ENCODE measurements at places on chromosomes 5 and 9. TPM values are rescaled to one million over a fixed set of nuclear protein-coding genes. Genes with fewer than 3 reads are reported as not detected.

GRCh38 chr9:100472788-100473275, at the start of gene TMEFF1:
Gene TMEFF1, plus strand, starts transcription at chr9:100473149. Its CDS starts 396 bp downstream, at chr9:100473545.
- DNase-seq = no peak

DNA sequence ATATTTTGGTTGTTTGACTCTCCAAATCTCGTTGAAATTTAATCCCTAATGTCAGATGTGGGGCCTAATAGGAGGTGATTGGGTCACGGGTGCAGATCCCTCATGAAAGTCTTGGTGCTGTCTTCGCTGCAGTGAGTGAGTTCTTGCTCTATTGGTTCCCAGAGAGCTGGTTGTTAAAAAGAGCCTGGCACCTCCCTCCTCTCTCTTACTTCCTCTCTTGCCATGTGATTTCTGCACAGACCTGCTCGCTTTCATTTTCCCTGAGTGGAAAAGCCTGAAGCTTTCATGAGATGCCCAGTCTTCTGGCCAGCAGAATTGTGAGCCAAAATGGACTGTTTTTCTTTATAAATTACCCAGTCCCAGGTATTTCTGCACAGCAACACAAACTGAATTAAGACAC, 221.6 kb downstream of the MAT2B start:
- DNase-seq = no peak

DNA sequence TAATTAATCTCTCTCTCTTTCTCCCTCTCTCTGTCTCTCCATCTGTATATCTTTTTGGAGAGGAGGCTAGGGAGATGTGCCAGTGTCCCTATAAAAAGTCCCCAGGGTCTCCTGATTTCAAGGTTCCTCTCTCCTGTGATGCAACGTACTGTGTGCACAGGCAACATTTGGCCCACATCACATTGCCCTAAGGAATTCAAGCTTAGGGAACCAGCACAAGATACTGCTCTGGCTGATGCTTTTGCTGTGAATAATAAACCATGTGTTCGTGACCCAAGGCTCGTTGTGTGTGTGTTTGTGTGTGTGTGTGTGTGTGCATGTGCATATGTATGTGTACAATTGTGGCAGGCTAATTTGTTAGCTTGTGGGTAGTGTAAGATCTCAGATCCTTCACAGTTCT, 9.7 kb downstream of the SPATA9 start:
- DNase-seq = no peak

- peak; percentile 60 for DNase-seq
These were observed 616 bp upstream of the ENC1 start for GRCh38 chr5:74640954-74641734.

- no peak for DNase-seq
These were observed 2.6 kb upstream of the UAP1L1 start for GRCh38 chr9:137074657-137075274.

- DNase-seq = no peak
These were observed 1384.3 kb upstream of the WWC1 start for GRCh38 chr5:166906991-166907713.

GRCh38 chr5:56684159-56684558, 131.2 kb upstream of the MAP3K1 start:
- no peak for DNase-seq

GRCh38 chr5:154202379-154203260, 12.1 kb downstream of the GALNT10 start:
- no peak for DNase-seq

DNA sequence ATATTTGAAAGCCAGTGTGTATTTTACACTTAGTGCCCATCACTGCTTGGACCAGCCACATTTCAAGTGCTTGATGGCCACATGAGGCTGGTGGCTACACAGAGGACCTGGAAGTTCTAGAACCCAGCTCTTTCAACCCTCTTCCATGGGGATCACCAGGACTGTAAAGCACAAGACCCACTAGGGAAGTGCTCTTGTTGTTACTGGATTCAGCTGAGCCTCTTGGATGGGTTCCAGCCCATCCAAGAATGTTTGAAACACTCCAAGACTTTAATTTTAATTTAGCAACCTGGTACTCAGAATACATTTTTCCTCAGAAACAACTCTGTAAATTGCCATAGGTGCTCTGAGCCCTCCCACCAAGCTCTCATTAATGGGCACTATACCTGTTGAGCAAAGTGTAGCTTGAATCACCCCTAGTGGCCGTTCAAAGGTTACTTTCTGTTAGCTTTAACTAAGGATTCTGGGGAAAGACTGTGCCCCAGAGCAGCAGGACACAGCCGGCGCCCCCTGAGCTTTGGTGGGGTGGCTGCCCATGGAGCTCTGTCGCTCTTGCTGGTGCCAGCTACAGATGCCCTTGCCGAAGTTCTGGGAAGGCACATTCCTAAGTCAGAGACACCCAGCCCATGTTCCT, 212.4 kb downstream of the HSD17B3 start:
- no peak for DNase-seq

DNA sequence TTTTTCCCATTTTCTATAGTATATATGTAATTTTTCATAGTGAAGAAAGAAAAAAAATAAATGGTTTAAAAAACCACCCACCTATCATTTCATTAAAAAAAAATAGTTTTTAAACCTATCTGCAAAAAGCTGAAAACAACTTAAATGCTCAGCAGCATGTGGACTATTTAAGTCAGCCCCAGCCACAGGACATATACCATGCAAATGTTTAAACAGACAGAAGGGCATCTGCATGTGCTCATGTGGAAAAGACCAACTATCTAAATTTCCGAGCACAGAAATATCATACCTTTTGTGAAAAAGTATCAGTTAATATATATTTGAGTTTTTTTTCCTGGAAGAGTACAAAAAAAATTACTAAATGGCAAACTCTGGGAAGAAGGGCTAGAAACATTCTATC, 143.4 kb downstream of the EPB41L4A start:
- no peak for DNase-seq

DNA sequence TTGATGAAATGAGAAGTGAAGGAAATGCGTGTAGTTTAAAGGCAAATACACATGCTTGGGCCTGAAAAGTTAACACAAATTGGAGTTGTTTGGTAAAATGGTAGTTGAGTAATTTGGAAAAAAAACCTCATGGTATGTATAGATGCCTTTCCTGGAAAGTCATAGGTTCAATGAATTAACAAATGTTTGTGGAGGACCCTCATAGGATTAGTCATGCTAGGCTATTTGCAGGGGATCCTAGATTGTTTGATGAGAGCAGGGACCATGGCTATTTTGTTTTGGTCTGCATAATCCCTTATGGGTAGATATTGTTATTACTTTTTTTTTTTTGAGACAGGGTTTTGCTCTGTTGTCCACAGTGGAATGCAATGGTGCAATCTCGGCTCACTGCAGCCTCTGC, 93.5 kb upstream of the NR3C1 start:
- no peak for DNase-seq

GRCh38 chr5:105751908-105752307, 1918.8 kb downstream of the EFNA5 start:
- DNase-seq = no peak

GRCh38 chr5:143238620-143239019, 164.9 kb downstream of the NR3C1 start:
- no peak for DNase-seq

FCN1 gene
- total RNA-seq = 13.8 TPM

RGS7BP gene
- total RNA-seq = 10.5 TPM

PTPRD gene
- total RNA-seq = 49.0 TPM

CNTLN gene
- total RNA-seq = 11.3 TPM
